ENCODE measurements at places on chromosomes 3 and 15. TPM values are rescaled to one million over a fixed set of nuclear protein-coding genes. Genes with fewer than 3 reads are reported as not detected.

DNA sequence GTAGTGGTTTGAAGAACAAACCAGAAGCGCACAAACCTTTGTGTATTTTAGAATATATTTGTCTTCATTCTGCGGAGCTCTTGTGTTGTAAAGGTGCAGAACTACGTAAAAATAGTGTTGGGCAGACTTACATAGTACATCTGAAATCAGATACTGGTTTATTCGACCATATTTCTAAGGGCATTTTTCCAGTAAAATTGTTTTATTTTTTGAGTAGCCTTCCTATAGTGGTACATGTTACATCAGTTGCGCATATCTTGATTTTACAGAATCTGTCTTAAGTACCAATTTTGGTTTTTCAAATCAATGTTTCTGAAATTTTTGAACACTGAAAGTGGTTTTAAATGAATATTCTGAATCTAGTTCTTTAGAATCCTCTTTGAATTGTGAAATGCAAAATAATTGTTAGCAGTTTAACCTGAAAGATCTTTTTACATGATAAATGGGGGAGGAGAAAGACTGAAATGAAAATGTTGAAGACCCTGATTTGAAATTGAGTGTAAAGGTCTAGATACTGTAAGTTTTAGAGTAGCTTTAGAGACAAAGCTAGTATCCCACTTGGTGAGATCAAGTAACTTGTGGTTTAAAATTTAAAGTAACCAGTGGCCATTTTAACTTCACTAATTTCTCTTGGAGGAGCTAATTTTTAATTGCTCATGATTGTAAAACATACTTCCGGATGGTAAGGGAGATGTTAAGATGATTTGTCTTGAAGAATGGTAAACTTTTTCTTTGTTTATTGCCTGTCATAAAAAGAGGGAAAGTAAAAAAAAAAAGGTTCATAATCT is 15.5 kb upstream of the CHD2 start:
- ATAC-seq, result no peak

Gene ZNF620
- 0.56 TPM for total RNA-seq

DNA sequence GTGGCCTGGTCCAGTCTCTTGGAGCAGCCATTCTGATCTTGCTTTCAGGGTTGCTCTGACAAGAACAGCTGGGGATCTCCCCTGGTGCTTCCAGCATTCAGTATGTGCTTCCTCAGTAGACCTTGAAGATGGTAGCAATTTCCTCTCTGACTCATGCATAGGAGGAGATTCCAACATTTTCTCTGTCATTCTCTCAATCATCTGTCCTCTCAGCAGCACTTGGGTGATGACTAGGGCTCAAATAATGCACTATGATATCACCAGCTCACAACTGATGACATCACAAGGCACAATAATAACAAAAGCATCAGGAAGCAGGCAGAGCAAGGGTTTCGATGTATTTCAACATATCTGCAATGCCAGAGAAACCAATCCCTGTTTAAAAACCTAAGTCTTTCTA is 52.7 kb downstream of the NFKBIZ start:
- peak; percentile 97 for ATAC-seq

- ATAC-seq, result no peak
These were observed 418.9 kb upstream of the TPRG1 start for GRCh38 chr3:188752850-188753249.

DNA sequence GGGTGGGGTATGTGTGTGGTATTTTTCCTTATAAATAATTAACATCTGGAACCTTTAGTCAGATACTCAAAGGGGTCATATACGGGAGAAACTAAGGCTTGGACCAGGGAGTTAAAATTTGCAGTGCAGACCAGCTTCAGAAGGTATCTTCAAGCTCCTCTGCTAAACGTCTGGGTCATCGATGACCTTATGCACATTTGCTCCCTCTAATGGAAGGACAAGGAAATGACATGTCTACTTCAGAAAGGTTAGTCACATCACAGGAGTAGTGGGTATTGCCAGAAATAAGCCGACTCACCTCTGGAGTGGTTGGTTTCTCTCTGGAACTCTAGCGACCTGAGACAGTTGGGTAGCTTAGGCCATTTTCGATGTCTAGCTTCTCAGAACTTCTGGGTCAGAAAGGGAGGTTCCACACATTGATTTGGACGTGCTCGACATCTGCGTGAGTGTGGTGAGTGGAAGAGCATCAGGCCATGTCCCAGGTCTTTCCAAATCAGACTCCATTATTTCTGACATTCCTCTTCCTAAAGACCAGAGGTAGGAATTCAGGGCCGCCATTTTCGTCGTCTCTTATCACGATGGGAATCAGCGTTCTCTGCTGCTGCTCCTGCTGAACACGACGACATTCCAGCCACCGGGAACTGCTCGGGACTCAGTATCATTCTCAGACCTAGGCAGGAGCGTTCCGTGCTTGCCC is 31.8 kb upstream of the RASA2 start:
- ATAC-seq, result peak; percentile 73

DNA sequence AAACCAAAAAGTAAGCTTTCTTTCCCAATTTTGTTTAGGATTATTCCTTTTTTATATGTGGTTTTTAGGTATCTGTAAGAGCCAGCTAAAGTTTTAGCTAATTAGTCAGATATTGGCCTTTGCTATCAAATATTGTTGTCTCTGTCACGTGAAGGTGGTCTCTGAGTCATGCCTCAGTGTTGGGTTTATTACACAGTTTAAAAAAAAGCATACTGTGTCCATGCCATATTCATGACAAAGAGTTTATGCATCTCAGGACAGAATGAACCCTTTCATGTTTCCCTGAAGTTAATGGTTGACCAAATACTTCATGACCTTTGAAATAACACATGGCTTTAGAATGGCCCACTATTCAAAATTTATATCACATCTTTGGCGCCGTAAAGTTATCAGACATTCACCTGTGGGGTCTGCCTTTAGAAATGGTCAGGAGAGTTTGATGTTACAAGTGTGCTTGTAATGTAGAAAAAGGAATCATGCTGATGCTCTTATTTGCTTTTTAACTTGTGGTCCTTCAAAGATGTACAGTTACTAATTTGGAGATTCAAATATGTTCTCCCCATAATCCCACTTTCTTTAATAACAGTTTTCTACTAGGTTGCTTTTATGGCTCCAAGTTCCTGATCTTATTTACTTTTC is 101.5 kb downstream of the MYRIP start:
- ATAC-seq, result no peak

Gene CLDN1
- total RNA-seq, result 40.3 TPM

All from esophagus mucosa (tissue), 1 donor.